ENCODE measurements at places on chromosomes 1 and 21.
A peak's percentile ranks its signal among the peaks of the same experiment; 100 is the strongest.

DNA sequence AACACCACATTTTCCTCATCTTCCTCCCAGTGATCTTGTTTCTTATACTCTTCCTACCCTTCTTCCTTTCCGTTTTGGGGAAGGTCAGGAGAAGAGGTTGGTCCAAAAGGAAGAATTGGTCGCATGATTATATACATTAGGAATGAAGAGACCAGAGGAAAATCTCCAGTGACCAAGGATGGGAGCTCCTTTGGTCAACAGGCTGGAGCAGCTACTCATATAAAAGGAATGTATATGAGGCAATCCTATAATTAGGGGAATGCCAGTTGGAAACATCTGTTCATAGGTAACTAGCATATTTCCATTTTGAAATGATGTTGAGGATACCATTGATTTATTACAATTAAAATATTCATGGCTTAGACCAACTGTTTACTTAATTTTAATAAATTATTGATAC, 114.5 kb downstream of the LRRC40 start:
- DNase-seq: no peak

GRCh38 chr1:11822091-11822490, 16.1 kb downstream of the CLCN6 start:
- no peak for DNase-seq

- DNase-seq: no peak
Observed at GRCh38 chr1:206808615-206809014, 36.3 kb upstream of the IL10 start.

- DNase-seq: no peak
Observed at GRCh38 chr1:59057211-59057694, 239.6 kb upstream of the FGGY start.

DNA sequence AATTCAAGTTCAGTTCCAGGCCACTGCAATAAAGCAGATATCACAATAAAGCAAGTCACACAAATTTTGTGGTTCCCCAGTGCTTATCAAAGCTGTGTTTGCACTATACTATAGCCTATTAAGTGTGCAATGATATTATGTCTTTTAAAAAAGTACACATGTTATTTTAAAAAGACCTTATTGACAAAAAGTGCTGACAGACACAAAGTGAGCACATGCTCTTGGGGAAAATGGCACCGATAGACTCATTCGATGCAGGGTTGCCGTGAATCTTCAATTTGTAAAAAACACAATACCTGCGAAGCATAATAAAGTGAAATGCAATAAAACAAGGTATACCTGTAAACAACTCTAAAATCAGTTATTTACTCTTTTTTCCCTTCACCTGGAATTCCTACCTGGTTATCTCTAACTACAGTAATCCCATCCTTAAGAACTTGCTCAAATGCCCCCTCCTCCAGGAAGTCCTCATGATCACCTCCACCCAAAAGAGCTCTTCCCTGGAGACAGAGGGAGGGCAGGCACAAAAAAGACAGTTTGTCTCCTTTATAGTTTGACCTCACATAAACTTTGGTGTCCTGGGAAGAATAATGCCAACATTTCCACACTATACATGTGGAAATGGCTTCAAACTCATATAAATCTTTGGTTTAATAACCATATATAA, 9.7 kb upstream of the C1orf198 start:
- DNase-seq: no peak

GRCh38 chr1:192575499-192576189, at the start of gene RGS1:
Gene RGS1, plus strand, starts transcription at chr1:192575773. Its CDS starts 20 bp downstream, at chr1:192575793.
- DNase-seq: peak; percentile 30

GRCh38 chr1:41855713-41856112, 63.0 kb downstream of the HIVEP3 start:
- DNase-seq: no peak

DNA sequence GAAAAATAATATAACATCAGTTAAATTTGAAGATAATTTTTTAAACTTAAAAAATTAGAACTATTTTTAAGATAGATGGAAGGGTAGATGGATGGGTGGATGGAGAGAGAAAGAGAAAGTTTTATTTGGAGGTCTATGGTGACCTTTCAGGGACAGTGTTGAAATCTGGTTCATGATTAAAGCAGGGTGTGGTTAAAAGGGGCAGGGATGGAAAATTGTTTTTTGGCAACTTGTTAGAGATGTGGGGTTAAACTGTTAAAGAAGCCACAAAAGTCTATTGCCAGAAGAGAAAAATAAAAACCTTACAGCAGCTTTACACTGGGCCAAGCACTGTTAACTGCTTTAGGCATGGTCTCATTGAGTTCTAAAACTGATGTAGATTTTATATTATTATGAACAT, 134.9 kb upstream of the GORAB start:
- no peak for DNase-seq

DNA sequence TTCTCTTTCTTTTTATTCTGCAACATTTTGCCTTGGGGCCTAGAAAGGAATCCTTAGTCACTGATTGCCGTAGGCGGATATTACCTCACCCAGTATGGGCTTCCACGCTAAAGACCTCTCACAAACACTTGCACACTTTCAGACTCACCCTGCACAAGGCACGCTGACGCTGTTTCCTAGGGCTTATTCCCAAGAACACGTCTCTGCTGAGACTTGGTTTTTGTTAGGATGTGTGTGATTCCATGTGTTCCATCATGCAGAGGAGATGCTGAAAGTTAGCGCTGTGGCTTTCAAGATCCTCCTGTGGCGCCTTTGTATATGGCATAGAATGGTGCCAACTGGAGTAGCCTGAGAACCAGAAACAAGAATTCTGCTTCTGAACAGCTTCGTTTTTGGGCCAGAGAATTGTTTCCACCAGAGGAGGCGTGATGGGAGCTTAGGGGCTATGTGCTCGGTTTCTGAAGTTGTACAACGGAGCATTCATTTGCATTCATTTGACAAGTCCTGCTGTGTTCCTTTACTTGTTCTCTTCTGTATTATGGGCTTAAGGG, 297.0 kb downstream of the DISC1 start:
- DNase-seq: no peak

GRCh38 chr1:25110036-25110435, 122.3 kb downstream of the SYF2 start:
- no peak for DNase-seq

DNA sequence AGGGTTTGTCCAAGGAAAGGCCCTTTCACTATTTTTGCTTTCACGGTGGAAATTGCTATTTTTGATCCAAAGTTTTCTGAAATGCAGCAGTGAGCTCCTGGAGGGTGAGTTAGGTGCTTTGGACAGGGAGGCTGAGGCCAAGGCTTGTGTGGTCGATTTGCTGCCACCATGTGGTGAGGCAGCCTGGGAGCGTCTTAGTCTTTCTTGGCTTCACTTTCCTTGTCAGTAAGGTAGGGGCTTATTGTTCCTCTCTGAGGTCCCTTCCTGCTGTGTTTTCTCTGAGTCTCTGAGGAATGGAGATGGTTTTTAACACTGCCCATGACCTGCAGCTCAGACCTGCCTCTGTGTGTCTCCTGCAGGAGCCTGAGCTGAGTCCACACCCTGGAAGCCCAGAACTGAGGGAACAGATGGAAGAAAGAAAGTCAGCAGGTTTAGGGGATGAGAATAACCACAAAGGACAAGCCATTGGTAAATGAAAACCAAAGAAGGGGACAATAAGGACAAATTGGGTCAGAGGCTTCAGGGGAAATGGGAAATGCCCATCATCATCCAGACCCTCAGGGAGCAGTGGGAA, 20.1 kb upstream of the S100A10 start:
- DNase-seq: peak; percentile 45

- DNase-seq: no peak
Observed at GRCh38 chr1:114131526-114132220, 22.0 kb downstream of the SYT6 start.

DNA sequence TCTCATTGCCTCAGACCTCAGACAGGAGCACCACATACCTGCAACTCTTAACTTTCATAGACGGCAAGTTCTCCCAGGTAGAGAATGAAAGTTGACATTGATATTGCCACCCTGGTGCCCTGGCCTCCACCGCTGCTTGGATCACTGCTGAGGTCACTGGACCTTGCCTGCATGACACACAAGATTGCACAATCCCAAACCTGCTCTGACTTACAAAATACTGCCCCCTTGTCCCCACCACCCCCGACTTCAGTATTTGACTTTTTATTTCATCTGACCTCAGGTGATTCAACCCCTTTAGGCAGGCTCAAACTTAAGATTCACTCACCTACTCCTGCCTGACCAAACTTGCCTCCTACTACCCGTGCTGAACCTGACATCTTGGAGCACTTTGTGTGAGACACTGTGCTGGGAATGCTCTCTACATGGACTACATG, 43.1 kb upstream of the S1PR1 start:
- no peak for DNase-seq

DNA sequence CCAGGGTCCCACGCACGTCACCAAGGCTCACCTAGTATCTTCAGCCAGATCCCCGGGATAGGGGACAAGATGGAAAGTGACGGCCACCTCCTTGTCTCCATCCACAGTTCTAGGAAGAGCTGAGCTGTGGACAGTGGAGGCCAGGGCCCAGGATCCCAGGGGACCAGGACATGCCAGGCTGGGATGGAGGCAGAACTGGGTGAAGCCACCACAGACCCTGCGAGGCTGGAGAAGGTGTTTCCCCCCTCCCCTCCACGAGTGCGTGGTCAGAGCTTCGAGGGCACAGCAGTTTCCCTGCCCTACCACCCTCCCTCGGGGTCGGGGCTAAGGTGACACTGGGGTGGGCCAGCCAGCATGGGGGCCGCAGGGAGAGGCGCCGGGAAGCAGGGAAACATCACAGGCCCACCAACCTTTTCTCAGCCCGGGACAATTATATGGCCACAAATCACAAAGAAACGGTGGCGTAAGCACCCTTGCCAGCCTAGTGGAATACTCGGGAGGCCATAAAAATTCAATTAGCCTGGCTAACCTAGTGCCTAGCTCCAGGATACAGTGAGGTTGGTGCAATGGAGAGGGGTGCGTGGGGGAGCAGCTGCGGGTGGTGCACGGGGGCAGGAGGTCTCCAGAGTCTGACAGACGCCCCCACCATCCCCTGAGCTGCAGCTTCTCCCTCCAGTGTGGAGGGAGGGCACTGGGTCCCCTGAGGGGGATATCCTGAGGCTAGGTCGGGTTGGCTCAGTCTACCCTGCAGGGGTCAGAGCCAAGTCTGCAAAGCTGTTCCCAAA, 13.4 kb downstream of the DRAXIN start:
- DNase-seq: no peak

DNA sequence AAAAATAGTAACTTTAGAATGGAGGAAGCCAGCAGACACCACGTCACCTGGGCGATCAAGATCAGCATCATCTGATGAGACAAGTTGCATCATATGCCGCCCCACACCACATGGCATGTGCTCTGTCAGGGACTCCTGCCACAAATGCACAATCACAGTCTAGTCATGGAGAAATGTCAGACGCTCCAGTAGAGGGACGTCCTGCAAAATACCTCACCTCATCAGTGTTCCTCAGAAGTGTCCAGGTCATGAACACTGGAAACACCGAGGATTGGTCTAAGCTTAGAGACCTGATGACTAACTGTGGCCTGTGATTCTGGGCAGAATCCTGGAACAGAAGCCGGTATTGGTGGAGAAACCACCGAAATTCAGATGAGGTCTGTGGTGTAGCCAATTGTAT, 14.3 kb downstream of the ADARB1 start:
- no peak for DNase-seq

GRCh38 chr1:67738401-67738800, 53.4 kb downstream of the GADD45A start:
- DNase-seq: no peak

- no peak for DNase-seq
Observed at GRCh38 chr1:165891111-165891860, 63.9 kb downstream of the UCK2 start.

GRCh38 chr1:87450136-87450535, 121.5 kb downstream of the LMO4 start:
- no peak for DNase-seq

DNA sequence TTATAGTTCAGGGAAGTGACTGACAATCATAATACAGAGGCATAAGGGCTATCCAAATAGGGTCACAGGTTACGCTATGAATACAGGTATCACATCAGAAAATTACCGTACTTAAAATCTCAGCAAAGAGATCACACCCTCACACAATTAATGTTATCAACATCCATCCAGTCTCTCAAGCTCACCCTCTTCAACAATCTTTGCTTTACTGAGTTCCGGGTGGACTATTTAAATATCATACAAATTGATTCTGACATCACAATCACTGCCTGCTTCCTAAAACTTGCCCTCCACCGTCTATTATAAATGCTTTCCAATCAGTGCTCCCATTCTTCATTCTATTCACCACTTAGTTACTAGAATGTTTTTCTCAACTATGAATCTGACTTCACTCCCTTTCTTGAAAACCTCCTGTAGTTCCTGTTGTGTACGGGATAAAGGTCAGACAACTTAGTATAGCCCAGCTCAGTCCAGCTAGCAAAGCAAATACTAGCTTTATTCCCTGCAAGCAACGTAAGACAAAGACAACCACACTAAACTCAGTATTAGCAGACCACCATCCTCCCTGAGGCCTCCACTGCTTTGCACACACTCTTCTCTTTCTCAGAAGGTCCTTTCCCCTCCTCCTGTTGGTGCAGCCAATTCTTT, 398.7 kb downstream of the SMYD3 start:
- no peak for DNase-seq

DNA sequence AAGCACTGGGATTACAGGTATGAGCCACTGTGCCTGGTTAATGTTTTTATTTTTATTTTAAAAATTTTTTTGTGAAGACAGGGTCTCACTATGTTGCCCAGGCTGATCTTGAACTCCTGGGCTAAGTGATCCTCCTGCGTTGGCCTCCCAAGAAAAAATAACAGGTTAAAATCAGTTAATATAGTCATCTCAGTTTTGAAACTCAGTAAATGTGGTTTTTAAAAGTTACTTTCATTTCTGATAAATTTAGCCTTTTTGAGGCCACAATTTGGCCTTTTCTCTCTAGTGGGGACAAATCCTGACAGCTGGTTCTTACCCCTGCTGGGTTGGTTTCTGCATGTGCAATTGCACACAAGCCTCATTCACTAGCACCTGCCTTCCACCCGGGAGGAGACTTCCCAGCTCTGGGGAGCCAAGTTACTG, 13.3 kb downstream of the PMF1 start:
- DNase-seq: peak; percentile 57

- no peak for DNase-seq
Observed at GRCh38 chr1:208036918-208037766, 126.2 kb upstream of the CD34 start.

DNA sequence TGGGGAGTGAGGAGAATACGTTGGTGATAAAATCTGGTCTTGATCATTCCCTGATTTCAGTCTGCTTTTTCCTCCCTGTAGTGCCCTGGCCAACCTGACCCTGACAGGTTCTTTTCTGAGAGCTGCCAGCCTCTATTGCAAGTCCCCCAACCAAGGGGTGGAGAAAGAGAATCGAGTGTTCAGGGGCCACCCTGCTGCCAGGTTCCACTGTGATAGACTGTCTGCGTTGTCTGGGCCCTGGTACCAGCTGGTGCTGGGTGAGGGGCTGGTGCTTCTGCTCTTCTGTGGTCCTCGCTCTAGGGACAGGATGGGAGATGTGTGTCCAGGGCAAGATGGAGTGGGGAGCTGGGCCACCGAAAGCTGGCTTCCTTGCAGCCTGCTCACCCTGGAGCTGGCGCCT, 214.6 kb downstream of the CAMTA1 start:
- DNase-seq: no peak

GRCh38 chr1:115665319-115666096, 23.7 kb downstream of the VANGL1 start:
- DNase-seq: no peak

Data from activated naive CD8-positive, alpha-beta T cell treated with anti-CD3 and anti-CD28 coated beads, Interleukin-2, amount 50 U/mL, for 24 hours (primary cell).